NCI-H2081 (cell line): ENCODE measurements at places on chromosomes 1 and 21.

DNA sequence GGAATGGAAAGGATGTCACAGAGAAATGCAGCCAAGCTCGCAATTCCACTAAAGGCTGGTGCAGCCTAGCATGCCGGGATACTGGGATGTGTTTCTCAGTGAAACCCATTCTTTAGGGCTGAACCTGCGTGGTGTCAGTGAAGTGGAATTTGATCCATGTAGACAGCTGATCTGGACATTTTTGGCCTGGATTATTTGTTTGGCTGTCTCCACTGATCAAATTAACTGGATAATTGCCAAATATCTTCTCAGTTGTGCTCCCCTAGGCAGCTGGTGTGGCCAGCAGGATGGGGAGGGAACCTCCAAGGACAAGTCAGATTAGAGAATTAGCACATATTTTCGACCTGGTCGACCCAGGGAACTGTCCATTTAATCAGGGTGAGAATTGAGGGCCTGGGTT, 318.4 kb downstream of the RPS6KC1 start:
- DNase-seq = no peak

- no peak for DNase-seq
Observed at GRCh38 chr1:60637651-60638050, 444.7 kb upstream of the NFIA start.

DNA sequence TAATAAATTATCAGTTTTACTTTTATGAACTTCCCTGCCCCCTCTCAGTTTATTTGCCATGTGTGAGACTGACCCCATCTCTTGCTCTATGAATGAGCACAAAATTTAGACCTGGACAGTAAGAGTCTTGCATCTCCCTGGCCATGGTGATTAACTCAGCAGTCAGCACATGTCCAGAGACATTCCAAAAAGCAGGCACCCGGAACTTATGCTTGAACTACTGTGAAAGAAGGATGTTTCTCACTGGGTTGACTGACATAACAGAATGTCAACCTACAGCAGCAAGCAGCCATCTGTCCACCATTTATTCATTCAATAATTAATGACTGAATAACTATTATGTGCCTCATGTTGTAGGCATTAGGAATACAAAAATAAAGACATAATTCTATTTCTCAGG, 11.3 kb upstream of the SEC16B start:
- DNase-seq = no peak

- no peak for DNase-seq
Observed at GRCh38 chr1:77424236-77424635, 142.4 kb downstream of the AK5 start.

GRCh38 chr1:167629681-167630567, at the start of gene RCSD1:
Gene RCSD1 (plus strand): TSS chr1:167630232. CDS start chr1:167630424, 192 bp downstream.
- no peak for DNase-seq

DNA sequence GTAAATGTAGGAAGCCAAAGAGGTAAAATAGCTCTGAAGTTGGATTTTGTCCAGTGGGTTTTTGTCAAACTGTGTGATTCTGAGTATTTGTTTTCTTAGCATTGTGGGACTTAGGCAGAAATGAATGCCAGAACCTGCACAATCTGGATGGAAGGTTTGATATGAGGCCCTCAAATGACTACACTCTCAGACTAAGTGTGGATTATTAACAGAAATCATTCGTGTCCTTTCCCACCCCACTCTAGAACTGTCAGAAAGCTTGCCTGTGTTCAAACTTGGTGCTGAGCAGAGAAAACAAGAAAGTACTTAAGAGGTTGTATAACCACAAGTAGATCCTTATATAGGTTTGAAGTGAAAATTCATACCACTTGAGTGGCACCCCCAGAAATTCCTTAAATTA, 88.5 kb downstream of the WDR3 start:
- DNase-seq = no peak

- DNase-seq = no peak
Observed at GRCh38 chr1:240284656-240285414, 193.2 kb downstream of the FMN2 start.

DNA sequence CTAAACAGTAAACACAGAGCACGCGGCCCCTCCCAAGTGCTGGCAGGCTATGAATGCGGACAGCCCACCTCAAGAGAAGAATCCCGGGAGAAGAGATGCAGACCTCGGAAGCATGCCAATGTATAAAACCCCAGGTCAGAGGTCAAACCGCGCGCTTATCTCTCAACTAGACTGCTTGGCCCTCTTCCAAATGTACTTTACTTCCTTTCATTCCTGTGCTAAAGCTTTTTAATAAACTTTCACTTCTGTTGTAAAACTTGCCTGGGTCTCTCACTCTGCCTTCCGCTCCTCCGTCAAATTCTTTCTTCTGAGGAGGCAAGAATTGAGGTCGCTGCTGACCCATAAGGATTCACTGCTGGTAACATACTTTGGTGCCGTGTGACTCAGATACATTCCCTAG, 216.0 kb downstream of the S1PR1 start:
- no peak for DNase-seq

- no peak for DNase-seq
Observed at GRCh38 chr1:56036479-56036878, 542.9 kb downstream of the PLPP3 start.

DNA sequence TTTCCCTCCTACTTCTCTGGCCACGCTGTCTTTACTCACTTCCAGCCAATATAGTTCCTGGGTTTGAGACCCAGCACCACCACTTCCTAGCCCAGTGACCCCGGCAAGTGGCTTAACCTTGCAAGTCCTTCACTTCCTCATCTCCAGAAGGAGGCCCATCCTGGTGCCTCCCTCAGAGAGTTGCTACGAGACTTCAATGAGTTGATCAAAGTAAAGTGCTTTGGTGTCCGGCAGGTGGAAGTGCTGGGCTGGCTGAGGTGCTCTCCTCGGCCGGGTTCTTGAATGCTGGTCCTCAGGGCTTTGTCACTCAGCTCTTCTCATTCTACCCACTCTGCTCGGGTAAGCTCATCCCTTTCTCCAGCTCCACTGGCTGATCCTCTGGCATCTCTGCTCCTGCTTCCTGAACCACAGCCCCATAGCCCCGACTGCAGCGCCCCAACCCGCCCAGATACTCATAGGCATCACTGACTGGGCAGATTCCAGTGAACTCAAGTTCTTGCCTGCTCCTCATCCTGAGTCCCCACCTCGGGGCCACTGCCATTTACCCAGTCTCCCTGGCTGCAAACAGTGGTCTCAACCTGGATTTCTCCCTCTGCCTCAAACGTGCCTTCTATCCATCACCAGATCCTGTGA, 75.8 kb upstream of the WNT4 start:
- DNase-seq = no peak
